Globus pallidus (tissue), 1 donor: ENCODE measurements at places on chromosomes 16 and 17.

DNA sequence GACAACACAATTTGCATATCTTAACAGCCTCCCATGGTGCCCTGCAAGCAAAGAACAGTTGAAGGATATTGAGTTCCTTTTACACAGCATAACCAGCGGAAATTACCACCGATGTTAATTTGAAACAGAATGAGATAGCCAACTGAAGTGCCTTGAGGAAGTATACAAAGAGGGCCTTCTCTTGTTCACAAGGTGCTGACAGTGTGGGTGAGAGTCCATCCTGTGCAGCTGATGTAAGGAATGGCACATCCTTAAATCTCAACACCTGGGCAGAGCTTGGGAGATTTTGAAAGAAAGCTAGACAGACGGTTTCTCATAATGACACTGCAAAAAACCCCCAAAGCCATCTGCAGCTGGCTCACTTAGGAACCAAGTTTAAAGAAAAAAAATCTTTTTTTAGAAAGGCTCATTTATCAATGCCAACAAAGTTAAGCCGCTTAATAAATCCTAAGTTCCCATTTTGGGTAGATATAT lies 818.6 kb downstream of the KCNJ2 start:
- DNase-seq, result no peak

DNA sequence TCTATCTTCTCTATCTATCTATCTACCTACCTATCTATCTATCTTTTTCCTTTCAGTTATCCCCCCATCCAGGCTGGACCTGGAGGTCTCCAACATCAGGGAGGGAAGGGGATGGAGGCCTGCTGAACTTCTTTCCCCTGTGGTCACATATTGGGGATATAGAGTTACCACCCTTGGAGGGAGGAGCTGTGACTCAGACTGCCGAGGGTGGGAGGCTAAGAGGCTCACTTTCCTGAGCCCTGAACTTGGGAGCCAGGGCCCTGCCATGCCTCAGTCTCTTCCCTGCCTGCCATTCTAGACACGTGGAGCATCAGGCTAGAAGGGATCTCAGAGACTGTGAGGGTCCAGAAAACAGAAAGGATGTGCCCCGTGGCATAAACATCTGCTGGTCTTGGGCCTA lies 8.4 kb downstream of the LRRC3C start:
- DNase-seq, result no peak

GRCh38 chr16:69406780-69407331 lies 17.6 kb upstream of the CYB5B start:
- no peak for DNase-seq

DNA sequence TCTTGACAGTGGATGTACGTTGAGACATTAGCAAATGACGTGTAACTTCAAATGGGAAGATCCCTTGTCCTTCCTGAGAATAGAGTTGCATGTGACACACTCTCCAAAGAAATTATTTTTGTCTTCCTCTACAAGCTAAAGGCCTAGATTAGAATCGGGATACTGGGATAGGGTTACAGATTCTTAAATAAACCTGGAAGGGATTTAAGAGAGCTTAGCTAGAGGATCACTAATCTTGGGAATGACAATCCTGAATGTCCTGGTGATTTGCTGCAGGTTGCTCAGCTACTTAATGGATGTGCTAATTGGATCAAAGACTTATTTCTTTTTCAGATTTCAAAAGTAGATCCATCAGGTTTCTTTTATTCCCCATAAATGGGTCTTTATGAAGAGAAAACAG lies 101.9 kb downstream of the KCNJ2 start:
- DNase-seq, result no peak

DNA sequence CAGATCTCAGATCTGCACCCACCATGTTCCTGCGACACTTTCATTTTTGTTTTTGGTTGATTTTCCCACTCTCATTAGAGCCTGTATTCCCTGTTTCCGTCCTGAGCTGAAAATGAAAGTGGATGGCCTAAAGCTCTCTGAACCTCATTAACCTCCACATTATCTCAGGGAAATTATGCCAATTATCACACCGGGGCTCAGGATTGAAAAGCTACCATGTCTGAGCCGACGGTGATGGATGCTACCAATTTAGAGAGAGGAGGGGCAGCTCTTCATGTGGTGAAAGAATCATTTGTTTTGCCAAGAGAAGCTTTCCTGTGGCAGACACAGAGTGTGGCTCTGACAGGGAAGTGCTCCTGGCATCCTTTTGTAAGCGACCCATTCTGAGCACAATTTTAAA lies 410.4 kb upstream of the CDH11 start:
- no peak for DNase-seq
